Activated naive CD4-positive, alpha-beta T cell treated with anti-CD3 and anti-CD28 coated beads for 36 hours (primary cell): ENCODE measurements at places on chromosomes 16 and 17. TPM values are rescaled to one million over a fixed set of nuclear protein-coding genes. Genes with fewer than 3 reads are reported as not detected.

ESRP2 gene
- total RNA-seq: 0.35 TPM

ABI3 gene
- 18.7 TPM for total RNA-seq

HS3ST4 gene
- not detected for total RNA-seq

DNA sequence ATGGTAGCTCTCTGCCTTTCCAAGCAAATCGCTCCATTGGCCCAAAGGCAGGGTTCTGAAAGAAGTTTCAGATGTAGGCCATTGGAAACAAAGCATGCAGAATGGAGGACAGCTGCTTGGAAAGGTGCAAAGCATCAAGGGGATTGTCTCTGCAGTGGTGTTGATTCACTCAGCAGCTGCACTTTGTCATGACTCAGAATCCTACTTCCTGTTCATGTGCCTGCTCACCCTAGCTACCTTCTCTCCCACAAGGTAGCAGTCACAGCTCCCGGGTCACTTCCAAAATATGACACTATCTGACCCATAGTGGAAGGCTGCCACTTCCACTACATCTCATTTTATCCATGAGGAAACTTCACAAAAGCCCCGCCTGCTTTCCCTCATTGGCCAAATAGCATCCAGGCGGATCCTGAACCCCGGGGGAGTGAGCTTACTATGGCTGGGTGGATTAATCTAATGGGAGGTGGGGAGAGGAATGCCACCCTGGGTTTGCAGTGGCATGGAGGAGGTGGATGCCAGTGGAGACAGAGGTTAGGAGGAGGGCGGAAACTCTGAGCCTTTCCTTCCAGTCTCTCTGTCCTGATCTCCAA lies 74.7 kb upstream of the NKD1 start:
- peak; percentile 66 for DNase-seq

DNA sequence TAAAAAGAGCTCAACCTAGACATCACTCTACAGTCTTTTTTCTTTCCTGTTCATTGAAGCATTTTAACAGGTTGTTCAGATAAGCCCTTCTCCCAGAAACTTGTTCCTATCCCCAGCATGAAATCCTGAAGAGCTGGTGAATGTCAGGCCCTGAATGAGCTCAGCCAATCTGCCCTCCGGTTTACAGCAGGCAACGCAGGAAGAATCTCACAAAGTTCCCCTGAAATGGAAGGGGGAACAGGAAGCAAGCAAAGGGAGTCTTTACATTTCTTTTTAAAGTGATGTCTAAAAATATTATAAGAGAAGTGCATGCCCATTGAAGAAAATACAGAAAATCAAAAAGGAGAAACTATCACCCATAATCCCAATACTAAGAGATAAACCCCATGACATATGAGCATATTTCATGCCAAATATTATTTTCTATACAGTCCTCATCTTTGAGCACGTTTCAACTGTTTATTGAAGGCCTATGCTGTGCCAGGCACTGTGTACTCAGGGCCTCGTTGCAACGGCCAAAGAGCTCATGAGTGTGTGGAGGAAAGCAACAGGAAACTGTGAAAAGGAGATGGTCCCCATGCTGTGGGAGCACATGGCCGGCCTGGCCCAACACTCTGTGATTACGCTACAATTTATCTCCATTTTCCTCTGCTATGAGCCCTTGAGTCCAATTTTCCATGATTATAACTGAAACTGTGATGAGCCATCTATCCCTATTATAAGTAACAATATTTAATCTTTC lies 5.7 kb downstream of the TK2 start:
- no peak for DNase-seq

GRCh38 chr17:7549401-7550055 lies 670 bp downstream of the TNFSF12 start:
- peak; percentile 54 for DNase-seq

DNA sequence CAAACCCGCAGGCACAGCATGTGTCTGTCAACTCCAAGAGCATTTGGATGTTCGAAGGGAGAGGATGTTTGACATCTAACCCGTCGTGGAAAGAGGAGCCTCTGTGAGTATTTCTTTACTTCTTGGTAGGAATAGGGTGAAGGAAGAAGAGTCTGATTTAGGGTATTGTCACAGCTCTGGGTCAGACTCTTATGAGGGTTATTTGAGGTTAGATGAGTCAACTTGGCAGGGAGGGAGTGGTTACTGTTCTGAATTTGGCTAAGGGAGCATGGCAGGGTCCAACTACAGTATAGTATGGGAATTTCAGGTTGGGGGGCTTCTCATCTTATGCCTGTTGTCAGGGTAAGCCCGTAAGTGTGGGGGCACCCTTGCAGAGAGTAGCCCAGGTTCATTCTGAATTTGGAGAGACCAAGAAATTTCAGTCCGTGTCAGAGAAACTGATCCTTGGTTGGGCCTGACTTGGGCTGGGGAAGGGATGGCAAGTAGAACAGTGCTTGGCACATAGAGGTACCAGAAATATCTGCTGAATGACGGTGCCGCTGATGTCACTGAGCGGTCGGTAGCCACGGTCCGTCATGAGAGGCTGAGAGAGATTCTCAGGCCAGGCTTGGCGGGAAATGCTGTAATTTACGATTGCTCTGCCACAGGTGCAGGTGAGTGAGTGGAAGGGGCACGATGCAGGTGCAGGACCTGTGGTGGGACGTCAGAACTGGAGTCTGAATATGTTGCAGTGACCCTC lies 43.2 kb downstream of the MYH3 start:
- DNase-seq: no peak

- DNase-seq: no peak
These were observed 4.4 kb downstream of the CFAP97D1 start for GRCh38 chr17:43784628-43785101.

DNA sequence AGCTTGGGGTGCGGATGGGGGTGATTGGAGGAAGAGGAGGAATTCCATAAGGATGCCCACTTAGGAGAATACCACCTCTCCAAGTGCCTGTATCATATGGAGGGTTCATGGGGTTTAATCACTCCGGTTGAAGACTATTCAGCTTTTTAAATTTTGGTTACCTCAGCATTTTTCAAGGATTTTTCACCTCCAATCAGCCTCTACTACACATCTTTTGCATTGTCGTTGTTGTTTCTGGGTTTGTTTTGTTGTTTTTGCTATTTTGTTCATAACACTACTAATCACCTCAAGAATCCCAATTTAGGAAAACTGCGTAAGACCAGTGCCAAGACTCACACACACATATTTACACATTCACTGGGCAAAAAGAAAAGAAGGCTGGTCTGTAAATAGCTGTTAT lies 619.5 kb upstream of the CDH5 start:
- DNase-seq: no peak

GRCh38 chr17:57900991-57901743 lies 51.3 kb upstream of the MRPS23 start:
- no peak for DNase-seq

GRCh38 chr16:55257966-55258613 lies 65.9 kb upstream of the IRX6 start:
- DNase-seq: peak; percentile 69

DNA sequence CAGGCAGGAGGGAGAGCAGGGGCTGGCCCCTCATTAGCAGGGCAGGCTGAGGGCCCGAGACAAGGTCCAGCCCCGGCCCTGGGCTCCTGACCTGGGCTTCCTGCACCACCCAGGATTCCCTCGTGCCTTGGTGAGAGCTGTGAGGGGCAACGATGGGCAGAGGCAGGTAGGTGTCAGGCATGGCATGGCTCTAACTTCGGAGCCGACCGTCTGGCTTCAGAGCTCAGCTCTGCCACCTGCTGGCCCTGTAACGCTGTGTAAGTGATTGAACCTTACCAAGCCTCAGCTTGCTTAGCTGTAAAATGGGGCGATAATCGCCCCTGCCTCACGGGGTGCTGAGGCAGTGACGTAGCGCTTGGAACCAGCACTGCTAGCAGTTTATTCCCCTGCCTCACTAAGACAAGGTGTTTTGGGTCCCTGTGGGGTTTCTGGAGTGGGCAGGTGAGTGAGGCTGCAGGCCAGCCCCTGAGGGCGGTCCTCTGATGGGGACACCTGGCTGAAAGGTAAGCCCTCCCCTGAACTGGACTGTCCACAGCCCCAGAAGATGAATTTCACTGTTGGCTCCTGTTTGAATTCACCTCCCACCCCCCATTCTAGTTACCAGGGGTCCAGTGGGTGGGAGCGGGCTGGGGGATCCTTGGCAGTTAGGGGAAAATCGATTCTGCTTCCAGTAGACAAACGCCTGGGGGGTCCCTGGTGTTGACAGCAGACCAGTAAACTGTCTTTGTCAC lies 184.8 kb upstream of the GSE1 start:
- DNase-seq: peak; percentile 64

GRCh38 chr16:84459533-84459894 lies 44.9 kb downstream of the MEAK7 start:
- no peak for DNase-seq

DNA sequence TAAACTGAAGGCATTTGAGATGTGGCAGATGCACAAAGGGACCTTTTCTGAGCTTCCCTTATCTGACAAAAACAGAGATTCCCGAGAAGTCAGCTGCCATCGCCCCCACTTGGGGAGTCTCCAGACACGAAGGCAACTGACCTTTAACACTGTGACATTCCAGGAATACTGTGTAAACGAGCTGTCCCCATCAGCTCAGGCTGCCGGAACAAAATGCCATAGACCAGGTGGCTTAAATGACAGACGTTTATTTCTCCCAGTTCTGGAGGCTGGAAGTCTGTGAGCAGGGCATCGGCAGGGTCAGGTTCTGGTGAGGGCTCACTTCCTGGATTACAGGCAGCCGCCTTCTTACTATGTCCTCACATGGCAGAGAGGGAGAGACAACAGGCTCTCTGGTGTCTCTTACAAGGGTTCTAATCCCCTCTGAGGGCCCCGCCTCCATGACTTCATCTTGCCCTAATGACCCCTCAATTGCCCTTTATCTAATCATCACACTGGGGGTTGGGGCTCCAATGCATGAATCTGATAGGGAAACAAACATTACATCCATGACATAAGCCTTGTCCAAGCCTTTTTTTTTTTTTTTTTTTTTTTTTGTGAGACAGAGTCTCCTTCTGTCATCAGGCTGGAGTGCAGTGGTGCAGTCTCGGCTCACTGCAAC lies 178.5 kb upstream of the RPL38 start:
- no peak for DNase-seq

GRCh38 chr17:10021272-10021984 lies 116.4 kb upstream of the RCVRN start:
- no peak for DNase-seq

DNA sequence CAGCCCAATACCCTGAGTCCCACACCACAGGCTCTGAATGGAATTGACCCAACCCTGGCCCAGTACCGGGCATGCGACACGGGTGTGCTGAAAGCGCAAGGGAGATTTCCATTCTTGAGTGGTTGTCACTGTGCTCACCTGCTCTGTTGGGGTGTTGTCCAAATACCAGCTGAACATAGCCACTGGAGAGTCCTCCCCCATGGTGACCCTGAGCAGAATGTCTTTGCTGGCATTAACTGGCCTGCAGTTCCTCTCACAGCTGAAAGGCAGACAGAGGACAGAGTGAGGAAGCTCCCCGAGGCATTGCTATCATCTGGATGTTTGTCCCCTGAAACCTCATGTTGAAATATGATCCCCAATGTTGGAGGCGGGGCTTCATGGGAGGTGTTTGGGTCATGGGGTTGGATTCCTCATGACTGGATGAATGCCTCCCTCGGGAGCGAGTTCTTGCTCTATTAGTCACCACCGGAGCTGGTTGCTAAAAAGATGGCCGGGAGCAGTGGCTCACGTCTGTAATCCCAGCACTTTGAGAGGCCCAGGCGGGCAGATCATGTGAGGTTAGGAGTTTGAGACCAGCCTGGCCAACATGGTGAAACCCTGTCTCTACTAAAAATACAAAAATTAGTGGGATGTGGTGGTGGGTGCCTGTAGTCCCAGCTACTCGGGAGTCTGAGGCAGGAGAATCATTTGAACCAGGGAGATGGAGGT lies 57.3 kb upstream of the BCO1 start:
- DNase-seq: no peak

DNA sequence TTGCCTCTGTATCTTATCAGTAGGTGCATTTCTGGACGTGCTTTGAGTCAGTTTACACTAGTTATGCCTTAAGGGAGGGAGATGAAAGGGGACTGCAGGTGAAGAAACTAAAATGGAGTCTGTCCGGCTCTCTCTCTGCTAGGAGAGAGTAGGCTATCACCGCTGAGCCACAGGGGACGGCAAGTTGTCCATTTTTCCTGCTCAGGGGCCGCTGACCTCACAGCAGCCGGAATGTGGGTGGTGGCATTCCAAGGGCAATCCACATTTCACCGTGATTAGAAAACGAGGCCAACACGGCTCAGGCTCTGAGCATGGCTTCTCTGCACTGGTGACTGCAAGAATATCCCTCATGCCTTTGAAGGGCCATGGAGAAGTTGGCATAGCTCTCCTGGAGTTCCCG lies 19.0 kb upstream of the KLHDC4 start:
- DNase-seq: no peak
